Naive thymus-derived CD4-positive, alpha-beta T cell (primary cell): ENCODE measurements at places on chromosomes 3 and 15. TPM values are rescaled to one million over a fixed set of nuclear protein-coding genes. Genes with fewer than 3 reads are reported as not detected.
A peak's percentile ranks its signal among the peaks of the same experiment; 100 is the strongest.

RAF1 gene
- 126 TPM for total RNA-seq

DNA sequence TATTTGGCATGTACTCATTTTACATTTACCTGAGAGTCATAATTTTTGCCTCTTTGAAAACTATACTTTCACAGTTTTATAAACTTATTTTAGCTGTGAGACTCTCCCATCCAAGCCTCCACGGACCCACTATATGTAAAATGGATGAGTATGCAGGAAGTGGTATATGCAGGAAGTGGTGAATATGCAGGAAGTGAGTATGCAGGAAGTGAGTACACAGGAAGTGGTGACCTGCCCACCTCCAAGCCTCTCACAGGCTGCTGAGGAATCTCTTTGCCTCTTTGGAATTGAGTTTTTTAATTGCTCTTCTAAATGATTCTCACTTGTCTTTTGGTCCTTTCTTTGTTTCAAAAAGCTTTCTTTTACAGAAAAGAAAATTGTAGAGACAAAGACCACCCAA lies 85.2 kb downstream of the KBTBD8 start:
- peak overlapping the region; percentile 56 for H3K4me3 ChIP-seq
- peak overlapping the region; percentile 61 for H3K27ac ChIP-seq
- H3K27me3 ChIP-seq = no peaks in the 10 kb centered on the region
- peak; percentile 49 for DNase-seq
- peaks cover 19% of the 10 kb centered on the region for H3K4me1 ChIP-seq

XCR1 gene
- 0.88 TPM for total RNA-seq

DNA sequence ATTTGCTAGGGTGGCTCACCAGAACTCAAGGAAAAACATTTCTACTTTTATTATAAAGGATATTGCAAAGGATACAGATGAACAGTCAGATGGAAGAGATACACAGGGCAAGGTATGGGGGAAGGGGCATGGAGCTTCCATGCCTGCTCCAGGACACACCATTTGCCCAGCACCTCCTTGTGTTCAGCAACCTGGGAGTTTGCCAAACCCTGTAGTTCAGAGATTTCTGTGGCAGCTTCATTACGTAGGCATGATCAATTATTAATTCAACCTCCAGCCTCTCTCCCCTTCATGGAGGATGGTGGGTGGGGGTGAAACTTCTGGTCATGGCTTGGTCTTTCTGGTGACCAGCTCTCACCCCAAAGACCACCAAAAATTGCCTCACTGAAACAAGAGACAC lies 353.9 kb upstream of the THBS1 start:
- no peaks in the 10 kb centered on the region for H3K4me1 ChIP-seq
- H3K4me3 ChIP-seq = no peak overlapping the region
- no peaks in the 10 kb centered on the region for H3K27me3 ChIP-seq
- H3K27ac ChIP-seq = no peak overlapping the region

DNA sequence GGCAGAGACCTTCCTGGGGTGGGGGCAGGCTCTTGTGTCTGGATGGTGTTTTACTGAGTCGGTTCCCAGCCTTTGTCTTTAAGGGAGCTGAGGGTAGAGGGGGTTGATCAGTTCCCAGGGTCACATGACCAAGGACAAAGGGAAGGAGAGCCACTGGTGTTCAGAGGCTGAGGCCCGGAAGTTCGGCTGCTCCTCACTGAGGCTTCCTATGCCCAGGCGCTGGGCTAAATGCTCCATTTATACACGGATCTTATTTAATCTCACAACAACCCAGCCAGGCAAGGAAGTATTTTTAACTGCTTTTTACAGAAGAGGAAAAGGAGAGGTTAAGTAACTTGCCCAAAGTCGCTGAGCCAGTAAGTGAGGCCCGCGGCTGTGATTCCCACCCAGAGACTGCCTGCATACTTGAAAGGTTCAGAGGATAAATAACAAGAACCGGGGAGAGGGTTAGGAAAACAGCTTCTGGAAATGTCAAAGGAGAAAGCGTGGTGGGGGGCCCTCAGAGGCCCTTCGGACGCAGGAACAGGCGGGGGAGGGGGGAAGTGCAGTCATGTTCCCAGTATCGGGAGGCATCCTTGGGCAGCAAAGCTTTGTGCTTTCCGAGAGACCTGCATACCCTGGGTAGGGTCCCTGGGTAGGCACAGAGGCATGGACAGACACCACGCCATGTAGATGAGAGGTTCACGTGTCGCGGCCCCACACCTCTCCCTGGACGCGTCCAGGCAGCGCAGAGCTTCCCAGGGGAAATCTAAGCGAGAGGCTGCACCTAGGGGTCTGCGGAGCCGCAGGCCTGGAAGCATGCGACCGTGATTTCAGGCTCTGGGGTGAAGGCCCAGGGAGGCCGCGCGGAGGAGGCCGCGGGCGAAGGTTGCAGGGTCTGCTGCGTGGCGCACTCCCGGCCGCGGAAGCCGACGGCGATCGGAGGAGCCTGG lies 21.3 kb downstream of the EPHB3 start:
- no peaks in the 10 kb centered on the region for H3K36me3 ChIP-seq
- no peak overlapping the region for H3K4me3 ChIP-seq
- DNase-seq = no peak
- H3K4me1 ChIP-seq = no peaks in the 10 kb centered on the region
- H3K27me3 ChIP-seq = peaks cover 4% of the 10 kb centered on the region

ARL8B gene
- total RNA-seq = 43.7 TPM

GRCh38 chr3:133038731-133039375 lies 662 bp downstream of the TMEM108 start:
- DNase-seq = no peak

DNA sequence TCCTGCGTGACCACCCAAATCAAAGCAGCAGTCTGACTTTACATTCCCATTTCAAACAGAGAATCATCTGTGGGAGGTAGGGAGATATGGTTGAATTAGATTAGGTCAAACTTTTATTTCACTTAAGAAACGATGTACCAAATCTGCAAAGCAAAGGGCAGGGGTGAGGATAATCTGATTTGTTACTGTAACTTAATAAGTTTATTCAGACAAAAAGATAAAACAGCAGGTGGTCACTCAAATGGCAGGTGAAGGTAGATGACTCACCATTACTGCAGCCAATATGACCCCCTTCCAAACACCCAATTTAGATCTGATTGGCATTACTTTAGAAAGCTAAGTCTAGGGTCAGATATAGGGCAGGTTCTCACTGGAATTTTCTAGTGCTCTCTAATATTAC lies 651.0 kb upstream of the NAALADL2 start:
- H3K27me3 ChIP-seq = no peaks in the 10 kb centered on the region
- no peaks in the 10 kb centered on the region for H3K36me3 ChIP-seq
- H3K4me1 ChIP-seq = no peaks in the 10 kb centered on the region
- no peak for DNase-seq
- no peak overlapping the region for H3K27ac ChIP-seq
- H3K4me3 ChIP-seq = no peak overlapping the region

DNA sequence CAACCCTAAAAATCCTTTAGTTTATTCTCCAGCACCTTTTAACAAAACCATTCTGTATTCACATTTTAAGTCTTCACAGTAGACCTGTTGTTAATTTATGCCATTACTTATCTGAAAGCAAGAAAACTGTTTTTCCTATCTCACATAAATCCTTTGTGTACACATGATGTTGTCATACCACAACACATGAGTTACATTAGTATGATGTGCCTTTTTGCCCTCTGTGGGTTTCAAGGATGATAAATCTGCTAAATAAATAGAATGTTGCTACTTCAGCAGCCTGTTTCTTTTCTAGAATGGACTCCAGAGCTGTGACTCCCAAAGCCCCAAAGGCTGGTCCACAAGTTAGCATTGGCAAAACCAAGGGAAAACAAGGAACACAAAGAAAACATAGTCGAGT lies 151.6 kb downstream of the SERPINI1 start:
- no peak overlapping the region for H3K27ac ChIP-seq
- no peaks in the 10 kb centered on the region for H3K4me1 ChIP-seq
- no peak for DNase-seq
- no peaks in the 10 kb centered on the region for H3K27me3 ChIP-seq
- no peak overlapping the region for H3K4me3 ChIP-seq

- no peaks in the 10 kb centered on the region for H3K4me1 ChIP-seq
- no peak overlapping the region for H3K4me3 ChIP-seq
- no peak overlapping the region for H3K27ac ChIP-seq
- H3K27me3 ChIP-seq = no peaks in the 10 kb centered on the region
Observed at GRCh38 chr15:98720031-98720430, 71.7 kb downstream of the IGF1R start.

UNC13C gene
- not detected for total RNA-seq

- H3K4me1 ChIP-seq = no peaks in the 10 kb centered on the region
- no peak overlapping the region for H3K4me3 ChIP-seq
- no peaks in the 10 kb centered on the region for H3K27me3 ChIP-seq
- no peaks in the 10 kb centered on the region for H3K36me3 ChIP-seq
- peak; percentile 16 for DNase-seq
- H3K27ac ChIP-seq = no peak overlapping the region
Observed at GRCh38 chr3:127652246-127652995, 20.3 kb upstream of the ABTB1 start.

DNA sequence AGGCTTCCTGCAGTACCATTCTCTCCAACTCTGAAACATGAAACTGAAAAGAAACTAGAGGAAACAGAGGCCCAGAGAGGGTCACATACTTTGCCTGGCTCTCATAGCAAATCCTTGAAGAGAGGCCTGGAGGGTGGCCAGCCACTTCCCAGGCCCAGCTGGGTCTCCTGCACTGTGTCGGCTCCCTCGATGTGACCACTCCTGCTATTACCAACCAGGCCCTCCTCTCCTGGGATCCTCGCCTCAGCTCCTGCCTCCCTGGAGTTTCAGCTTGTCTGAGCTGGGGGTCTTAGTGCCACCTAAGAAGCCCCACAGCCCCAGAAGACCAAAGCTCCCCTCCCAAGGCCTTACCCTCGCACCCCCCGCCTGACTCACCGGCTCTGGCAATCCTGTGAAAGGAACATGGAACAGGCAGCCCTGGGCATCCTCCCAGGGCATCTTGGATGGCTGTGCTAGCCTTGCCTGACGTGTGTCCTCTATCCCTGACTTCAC lies 4.6 kb downstream of the LOXL1 start:
- DNase-seq = no peak
- no peak overlapping the region for H3K27ac ChIP-seq
- H3K27me3 ChIP-seq = no peaks in the 10 kb centered on the region
- no peak overlapping the region for H3K4me3 ChIP-seq
